Parietal lobe (tissue), 2 donors: ENCODE measurements at places on chromosomes 12 and 14. TPM values are rescaled to one million over a fixed set of nuclear protein-coding genes. Genes with fewer than 3 reads are reported as not detected.

The HIP1R gene
- 136 TPM for total RNA-seq

The GSC gene
- total RNA-seq, result not detected

The SYCP3 gene
- 1.3 TPM for total RNA-seq

The LTBR gene
- total RNA-seq, result 1.6 TPM

The SRRM4 gene
- total RNA-seq, result 19.7 TPM

The CLEC4A gene
- total RNA-seq, result 3.8 TPM

The NAV3 gene
- total RNA-seq, result 329 TPM

The PMEL gene
- total RNA-seq, result not detected

The BATF gene
- total RNA-seq, result not detected

The POTEM gene
- not detected for total RNA-seq

The KRT82 gene
- not detected for total RNA-seq

The CLEC12A gene
- not detected for total RNA-seq

The TAS2R8 gene
- 2.5 TPM for total RNA-seq

The TBC1D30 gene
- total RNA-seq, result 80.4 TPM

The LRRK2 gene
- total RNA-seq, result 11.6 TPM

The ASCL1 gene
- total RNA-seq, result 15.0 TPM

The EML1 gene
- total RNA-seq, result 200 TPM

The SCNN1A gene
- not detected for total RNA-seq

The RAPGEF3 gene
- total RNA-seq, result 17.5 TPM

The PA2G4 gene
- 91.7 TPM for total RNA-seq

The DBX2 gene
- total RNA-seq, result 1.6 TPM

The LYZ gene
- 2.2 TPM for total RNA-seq

The AJUBA gene
- total RNA-seq, result 4.7 TPM

The ABHD12B gene
- total RNA-seq, result not detected

The ARHGAP9 gene
- total RNA-seq, result 0.94 TPM

The AQP2 gene
- total RNA-seq, result not detected

The TM7SF3 gene
- total RNA-seq, result 77.0 TPM

The PLBD1 gene
- 0.94 TPM for total RNA-seq

The IL26 gene
- total RNA-seq, result not detected

The MDGA2 gene
- 54.1 TPM for total RNA-seq

The USP15 gene
- 202 TPM for total RNA-seq

The SELPLG gene
- total RNA-seq, result 1.6 TPM

The FSCB gene
- total RNA-seq, result 0.31 TPM

The ADCY4 gene
- total RNA-seq, result 3.1 TPM

The MEG3 gene
- 389 TPM for total RNA-seq

The GPN3 gene
- 12.5 TPM for total RNA-seq

The GALNT9 gene
- 7.2 TPM for total RNA-seq

The NUMB gene
- 52.3 TPM for total RNA-seq

The TXNDC16 gene
- 46.3 TPM for total RNA-seq

The ABCD4 gene
- total RNA-seq, result 56.3 TPM

The FAIM2 gene
- 37.2 TPM for total RNA-seq

The TMTC1 gene
- total RNA-seq, result 38.2 TPM

The HSPA2 gene
- total RNA-seq, result 10.3 TPM

The DEPDC4 gene
- 1.3 TPM for total RNA-seq

The OASL gene
- total RNA-seq, result not detected

The JPH4 gene
- total RNA-seq, result 50.1 TPM

The SLCO1B1 gene
- total RNA-seq, result not detected

The HNF1A gene
- total RNA-seq, result not detected

The IFNG-AS1 gene
- total RNA-seq, result 0.31 TPM

The KLRB1 gene
- not detected for total RNA-seq
